ENCODE measurements at places on chromosomes 2 and 18. TPM values are rescaled to one million over a fixed set of nuclear protein-coding genes. Genes with fewer than 3 reads are reported as not detected.

CERKL gene
- not detected for total RNA-seq

SAG gene
- total RNA-seq = not detected

SERPINB13 gene
- total RNA-seq = not detected

GLI2 gene
- total RNA-seq = not detected

PAX8 gene
- total RNA-seq = 0.18 TPM

MAPK4 gene
- not detected for total RNA-seq

CCDC150 gene
- 4.6 TPM for total RNA-seq

RAB3GAP1 gene
- total RNA-seq = 53.0 TPM

UGT1A8 gene
- total RNA-seq = not detected

AKAIN1 gene
- not detected for total RNA-seq

RASGRP3 gene
- 15.7 TPM for total RNA-seq

NAT8 gene
- not detected for total RNA-seq
